Dermis blood vessel endothelial cell (primary cell): ENCODE measurements at places on chromosomes 11 and 22. TPM values are rescaled to one million over a fixed set of nuclear protein-coding genes. Genes with fewer than 3 reads are reported as not detected.
A peak's percentile ranks its signal among the peaks of the same experiment; 100 is the strongest.

DNA sequence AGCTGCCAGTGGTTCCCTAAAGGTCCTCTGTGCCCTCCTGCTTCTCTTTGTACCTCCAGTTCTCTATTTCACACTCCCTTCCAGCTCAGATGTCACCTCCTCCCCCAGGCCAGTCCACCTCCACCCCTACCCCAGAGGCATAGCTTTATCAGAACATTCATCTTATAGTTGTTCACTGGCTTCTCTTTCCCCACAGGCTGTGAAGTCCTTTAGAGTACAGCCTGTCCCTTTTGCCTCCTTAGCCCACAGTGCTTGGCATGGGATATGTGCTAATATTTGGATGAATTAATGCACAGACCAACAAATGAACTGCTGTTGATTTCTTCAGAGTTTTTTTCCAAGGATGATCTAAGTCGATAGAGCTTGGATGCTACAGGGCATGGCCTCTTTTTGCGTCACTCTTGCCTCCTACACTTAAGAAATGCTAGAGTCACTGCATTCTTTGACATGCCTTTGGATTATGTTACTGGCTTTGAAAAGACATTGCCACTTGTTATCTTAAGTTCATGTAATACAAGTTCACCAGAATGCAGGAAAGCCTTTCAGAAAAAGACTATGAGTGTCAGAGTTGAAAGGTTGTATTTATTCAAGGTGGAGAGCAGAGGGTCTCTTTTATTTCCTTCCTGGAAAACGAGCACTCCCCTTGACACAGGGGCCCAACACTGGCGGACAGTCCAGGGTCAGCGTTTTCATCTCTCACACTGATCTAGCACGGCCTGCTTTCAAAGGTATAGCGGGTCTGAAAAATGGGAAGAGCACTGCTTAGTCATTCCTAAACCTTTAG is 75.7 kb downstream of the PISD start:
- no peak for DNase-seq

DNA sequence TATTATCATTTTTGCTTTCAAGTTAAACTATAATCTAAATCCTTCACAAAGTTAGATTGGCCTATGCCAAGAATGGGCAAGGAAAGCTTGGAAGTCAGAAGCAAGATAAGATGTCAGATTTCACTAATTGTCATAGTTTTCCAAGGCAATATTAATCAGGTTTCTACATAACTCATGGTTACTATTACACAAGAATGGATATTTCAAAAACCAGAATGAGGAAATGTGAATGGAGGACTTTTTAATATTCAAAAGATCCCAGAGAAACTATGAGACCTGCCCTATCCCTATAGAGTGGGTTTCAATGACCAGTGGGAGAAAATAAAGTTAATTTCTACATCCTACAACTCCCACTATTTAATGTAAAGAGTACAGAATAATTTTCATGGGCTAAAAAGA is 203.2 kb downstream of the CASP12 start:
- no peak for DNase-seq

DNA sequence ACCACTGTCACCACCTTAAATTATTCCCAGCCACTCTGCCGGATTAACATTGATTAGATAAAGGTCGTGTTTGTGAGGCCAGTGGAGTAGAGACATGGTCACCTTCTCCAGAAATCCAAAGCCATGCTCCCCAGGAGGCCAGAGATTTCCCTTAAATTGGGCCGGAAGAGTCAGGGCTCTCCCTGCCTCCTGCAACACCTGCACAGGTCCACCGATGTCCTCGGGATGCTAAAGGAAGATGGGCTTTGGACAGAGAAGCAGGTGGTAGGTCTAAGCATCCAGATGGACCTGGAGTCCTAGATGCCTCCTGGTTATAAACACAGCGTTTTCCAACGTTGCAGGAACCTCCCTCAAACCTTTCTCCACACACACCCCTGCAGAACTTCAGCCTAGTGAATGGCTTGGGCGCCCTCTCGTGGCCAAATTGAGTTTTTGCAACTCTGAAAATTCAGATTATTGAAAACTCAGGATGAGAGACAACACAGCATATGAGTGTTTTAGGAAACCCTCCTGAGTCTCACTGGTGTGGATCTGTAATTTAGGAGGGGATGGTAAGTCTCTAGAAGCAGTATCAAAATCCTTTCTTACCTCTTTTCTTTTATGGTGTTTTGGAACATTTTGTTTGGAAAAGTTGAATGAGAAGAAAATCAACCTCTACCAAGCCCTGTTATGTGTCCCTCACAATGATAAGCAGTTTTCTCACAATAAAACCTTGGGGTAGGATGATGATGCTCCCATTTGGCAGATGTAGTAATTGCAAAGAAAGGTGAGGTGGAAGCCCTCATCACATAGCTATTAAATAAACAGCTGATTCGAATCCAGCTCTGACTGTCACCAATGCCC is 109.6 kb downstream of the RRAS2 start:
- DNase-seq = peak; percentile 74

- no peak for DNase-seq
Measured at GRCh38 chr22:36301851-36302250, 48.9 kb downstream of the APOL1 start.

DNA sequence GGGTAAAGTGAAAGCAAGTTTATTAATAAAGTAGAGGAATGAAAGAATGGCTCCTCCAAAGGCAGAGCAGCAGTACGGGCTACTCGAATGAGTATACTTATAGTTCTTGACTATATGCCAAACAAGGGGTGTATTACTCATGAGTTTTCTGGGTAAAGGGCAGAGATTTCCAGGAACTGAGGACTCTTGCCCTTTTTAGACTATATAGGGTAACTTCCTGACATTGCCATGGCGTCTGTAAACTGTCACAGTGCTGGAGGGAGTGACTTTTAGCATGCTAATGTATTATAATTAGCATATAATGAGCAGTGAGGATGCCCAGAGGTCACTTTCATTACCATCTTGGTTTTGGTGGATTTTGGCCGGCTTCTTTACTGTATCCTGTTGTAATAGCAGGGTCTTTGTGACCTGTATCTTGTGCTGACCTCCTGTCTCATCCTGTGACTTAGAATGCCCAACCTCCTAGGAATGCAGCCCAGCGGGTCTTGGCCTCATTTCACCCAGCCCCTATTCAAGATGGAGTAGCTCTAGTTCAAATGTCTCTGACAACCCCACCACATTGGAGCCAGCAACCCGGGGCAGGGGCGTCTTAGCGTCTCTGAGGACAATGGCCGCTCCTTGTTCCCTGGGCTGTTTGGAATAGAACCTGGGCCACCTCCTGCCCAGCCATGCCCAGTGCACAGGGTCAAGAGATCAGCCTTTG is 34.9 kb upstream of the CD82 start:
- DNase-seq = peak; percentile 18

GRCh38 chr11:122743949-122744348 is 88.4 kb downstream of the UBASH3B start:
- DNase-seq = peak; percentile 87

- DNase-seq = no peak
Measured at GRCh38 chr22:19887256-19887985, 32.7 kb upstream of the GNB1L start.

DNA sequence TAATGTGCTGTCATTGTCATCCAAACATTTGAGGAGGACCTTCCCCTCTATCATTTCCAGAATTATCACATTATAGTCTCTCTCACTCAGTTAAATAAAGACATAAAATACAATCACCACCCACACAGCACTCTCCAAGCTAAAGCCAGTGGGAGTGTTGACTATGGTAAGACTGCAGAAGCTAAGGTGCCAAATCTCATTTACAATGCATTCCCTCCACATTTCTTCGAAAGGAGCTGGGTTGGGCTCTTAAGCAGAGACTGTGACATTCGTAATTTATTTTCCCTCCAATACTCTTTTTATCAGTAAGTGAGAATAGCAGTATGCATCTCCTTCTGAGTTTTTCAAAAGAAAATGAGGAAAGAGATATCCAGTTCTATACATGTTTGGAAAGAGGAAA is 74.2 kb downstream of the NOX4 start:
- DNase-seq = no peak

DNA sequence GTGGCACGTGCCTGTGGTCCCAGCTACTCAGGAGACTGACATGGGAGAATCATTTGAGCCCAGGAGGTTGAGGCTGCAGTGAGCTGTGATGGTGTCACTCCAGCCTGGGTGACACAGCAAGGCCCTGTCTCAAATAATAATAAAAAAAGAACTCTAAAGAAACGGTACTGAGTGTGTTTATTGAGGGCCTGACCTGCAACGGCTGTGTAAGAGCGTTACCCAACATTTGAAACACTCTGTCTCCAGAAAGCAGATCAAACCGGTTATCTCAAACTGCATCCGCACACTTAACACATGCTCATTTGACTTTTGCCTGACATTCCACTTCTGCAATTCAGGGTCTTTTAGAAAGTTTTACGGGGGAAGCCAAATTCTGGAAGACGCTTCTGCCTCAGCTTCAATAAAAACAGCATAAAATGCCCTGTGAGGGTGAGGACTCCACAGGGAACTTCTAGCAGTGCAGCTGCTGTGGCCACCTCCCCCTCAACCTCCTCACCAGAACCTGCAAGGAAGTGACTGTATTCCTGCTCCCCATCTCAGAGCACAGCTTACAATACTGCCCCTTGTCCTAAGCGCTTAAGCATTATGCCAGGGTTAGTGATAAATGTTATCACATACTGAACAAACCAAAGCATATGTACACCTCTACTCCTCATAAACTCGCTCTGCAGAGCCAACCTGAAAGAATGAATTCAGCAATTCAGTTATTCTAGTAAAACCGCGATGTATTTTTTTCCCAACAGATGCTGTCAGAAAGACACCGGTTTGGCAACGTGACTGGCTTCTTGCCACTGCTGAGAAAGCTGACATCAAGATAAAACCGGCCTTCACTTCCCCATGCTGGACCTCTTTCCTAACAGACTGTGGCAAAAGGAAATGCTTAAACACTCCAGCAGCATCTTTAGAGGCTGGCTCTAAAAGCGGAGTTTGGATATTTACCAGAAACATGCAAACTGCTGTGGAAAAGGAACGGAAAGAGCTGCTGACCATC is 52.2 kb downstream of the PRDM10 start:
- DNase-seq = peak; percentile 85

DNA sequence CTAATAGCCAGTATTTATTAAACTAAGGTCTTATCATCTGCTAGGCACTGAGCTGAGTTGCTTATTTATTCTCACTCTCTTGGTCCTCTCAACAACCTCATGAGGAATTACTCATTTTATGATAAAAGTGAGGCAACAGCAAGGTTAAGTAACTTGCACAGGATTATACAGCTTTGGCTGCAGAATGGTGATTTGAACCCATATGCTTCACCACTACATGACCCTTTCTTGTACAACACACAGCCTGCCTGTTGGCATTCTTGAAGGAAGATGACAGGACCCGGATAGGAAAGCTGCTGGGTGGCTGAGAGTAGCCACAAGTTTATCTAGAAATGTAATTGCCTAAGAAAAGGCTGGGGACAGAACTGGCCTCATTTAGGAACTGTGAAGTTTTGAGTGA is 5.3 kb upstream of the PARVA start:
- no peak for DNase-seq

- no peak for DNase-seq
Measured at GRCh38 chr11:33344611-33345010, 87.4 kb downstream of the HIPK3 start.

DNA sequence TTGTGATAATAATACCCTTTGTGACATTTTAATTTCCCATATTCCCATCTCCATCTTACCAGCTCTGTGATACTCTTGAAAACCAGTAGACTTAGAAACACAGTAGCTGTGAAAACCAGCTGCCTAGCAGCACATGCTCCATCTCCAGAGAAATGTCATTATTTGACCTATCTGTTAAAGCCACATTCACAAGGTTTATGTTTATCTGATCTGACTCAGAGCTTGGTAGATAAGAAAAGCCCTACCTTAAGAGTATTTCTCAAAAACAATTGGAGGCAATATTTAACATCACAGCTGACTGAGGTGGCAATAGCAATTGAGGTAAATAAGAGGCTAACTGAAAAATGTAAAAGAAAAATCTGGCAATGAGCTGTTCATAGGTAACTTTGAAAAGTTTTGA is 8.1 kb upstream of the ANO3 start:
- DNase-seq = no peak

DNA sequence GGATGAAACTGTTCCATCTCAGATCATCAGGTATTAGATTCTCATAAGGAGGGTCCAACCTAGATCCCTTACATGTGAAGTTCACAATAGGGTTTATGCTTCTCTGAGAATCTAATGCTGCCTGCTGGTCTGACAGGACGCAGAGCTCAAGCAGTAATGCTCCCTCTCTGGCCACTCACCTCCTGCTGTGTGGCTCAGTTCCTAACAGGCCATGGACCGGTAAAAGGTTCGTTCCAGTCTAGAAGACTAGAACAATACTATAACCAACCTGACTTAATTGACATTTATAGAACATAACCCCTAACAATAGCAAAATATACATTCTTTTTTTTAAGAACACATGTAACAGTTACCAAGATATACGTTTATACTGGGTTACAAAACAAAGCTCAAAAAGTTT is 45.8 kb downstream of the ATG16L2 start:
- DNase-seq = no peak

DNA sequence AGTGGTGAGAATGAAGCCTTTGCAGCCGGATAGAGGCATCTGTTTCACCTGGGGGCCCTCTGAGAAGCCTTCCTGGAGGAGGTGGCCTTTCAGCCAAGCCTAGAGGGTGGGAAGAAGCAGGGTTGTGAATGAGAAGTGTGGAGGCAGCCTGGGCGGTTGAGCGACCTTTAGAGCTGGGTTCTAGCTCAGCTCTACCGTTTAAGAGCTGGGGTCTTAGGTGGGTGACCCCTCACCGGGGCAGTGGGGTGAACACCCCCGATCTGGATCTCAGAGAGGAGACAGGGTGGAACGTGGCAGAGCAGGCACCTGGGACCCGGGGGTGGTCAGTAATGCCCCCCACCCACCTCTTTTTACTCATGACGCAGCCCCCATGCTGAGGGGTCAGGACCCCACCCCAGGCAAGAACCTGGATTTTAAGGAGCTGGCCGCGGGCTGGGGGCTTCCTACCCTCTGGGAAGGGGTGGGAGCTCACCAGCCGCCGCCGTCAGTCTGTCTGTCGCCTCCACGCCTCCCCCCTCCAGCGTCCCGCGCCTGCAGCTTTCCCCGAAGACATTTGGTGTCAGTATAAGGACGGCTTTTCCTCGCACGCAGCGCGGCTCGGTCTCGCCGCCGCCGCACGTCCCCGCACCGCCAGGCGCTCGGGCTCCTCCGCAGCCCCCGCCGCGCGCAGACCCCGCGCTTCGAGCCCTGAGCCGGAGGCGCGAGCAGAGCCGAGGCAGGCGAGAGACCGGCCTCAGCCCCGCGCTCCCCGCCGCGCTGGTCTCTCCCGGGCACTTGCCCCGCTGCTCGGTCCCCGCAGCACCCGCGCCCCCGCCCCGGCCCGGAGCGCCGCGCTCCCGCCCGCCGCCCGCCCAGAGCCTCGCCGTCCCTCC is 13.3 kb upstream of the CACNA1I start:
- peak; percentile 25 for DNase-seq

- DNase-seq = no peak
Measured at GRCh38 chr22:40237241-40237640, 59.5 kb downstream of the TNRC6B start.

DNA sequence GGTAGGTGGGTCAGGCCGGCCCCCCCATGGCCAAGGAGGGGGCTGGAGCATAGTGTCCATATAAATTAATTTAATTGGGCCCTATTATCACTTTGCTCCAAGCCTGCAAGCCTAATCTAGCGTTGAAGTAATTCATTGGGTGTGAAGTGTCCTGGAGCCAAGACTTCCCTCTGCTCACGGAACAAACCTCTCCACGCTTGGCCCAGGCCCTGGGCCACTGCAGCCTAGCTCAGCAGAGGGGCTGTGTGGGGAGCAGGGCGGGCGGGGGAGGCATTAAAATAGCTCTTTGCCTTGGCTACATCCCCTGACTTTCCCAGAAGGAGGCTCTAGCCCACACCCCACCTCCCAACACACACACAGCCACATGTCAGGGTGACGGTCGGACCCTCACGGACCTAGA is 73.5 kb downstream of the THAP12 start:
- DNase-seq = no peak

The FAM227A gene
- total RNA-seq = 0.34 and 0.65 TPM in 2 replicates

The OR2AT4 gene
- not detected in 2 replicates for total RNA-seq
